ENCODE measurements at places on chromosomes 13 and 19.

- DNase-seq, result no peak
Measured at GRCh38 chr13:98004107-98004506, 50.6 kb downstream of the IPO5 start.

DNA sequence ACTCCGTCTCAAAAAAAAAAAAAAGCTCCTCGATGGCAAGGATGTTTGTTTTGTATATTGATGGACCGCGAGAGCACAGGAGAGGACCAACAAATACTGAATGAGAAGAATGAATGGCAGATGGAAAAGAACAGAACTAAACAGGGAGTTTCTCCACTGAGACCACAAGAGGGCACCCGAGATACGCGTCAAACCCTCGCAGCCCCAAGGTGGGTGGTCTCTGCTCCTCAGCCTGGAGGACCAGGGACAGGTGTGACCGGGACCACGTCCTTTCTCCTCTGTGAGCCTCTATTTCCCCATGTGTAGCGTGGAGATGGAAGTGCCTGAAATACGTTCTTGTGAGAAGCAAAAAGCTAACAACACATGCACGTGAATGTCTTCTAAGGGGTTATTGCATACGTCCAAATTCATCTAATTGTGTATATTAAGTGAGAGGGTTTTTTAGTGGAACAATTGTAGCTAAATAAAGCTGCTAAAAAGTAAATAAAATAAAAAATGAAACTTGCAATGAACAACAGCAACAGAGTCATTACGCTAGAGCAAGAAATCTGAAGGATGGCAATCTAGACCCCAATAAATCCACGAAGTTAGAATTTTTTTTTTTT lies 8.3 kb upstream of the CDC42EP5 start:
- no peak for DNase-seq

GRCh38 chr19:13956365-13956744 lies 4.0 kb downstream of the DCAF15 start:
- DNase-seq, result no peak

DNA sequence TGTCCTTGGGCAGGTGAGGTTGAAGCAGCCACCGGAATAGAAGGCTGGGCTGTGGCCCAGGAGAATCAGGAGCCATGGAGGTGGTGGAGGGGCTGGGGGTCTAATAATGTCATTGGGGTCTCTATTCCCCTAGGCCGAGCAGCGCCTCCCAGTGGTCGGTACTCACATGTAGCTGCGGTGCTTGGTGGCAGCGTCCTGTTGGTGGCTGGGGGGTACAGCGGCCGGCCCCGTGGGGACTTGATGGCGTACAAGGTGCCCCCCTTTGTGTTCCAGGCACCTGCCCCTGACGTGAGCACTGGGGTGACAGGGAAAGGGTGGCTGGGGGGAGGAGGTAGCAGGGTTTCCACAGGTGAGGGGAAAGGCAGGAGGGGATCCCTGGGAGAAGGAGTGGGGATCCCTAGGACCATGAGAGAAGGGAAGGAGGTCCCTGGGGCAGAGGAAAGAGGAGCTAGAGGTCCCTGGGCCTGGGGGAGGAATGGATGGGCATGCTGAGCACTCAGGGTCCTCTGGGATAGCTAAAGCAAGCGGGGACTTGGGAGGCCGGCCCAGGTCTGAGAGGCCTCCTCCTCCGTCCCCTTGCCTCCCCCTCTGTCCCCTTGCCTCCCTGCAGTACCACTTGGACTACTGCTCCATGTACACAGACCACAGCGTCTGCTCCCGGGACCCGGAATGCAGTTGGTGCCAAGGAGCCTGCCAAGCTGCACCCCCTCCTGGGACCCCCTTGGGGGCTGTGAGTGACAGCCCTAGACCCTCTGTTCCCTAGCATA lies 18.1 kb downstream of the MEGF8 start:
- DNase-seq, result no peak

DNA sequence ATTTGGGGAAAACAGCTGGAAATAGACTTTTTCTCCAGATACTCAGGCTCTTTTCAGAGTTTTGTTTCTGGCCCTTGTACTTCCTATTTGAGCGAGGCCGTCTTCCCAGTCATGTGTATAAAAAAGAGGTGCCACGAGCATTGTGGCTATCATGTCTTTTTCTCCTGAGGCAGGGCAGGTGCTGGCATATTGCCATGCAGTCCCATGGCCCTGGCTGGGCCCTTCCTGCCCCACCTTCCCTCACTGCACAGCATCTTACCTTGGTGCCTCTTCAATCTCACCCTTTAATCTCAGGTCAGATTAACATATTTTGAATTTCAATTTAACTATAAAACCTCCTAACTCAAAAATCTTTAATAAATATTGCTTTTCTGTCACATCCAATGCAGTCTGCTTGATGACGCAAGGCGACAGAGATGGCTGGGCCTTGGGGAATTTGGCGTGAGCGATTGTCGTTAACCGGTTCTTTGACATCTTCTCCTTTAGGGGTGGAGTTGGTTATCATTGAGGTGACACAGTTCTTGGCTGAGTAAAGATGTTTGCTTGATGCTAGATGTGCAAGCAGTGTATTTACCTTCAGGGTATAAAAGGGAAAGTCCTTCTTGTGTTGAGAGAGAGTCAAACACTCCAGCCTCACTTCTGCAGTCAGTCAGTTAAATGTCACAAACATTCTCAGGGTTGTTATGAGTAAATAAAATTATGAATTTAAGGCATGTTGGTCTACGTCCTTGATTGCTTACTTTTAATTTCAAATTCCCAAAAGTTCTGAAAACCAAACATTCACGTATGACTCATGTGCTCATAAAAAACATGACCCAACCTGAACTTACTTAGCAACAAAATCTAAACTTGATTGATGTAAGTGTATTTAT lies 289.9 kb downstream of the MYO16 start:
- no peak for DNase-seq

GRCh38 chr13:60397704-60398378 lies 821 bp downstream of the TDRD3 start:
- DNase-seq, result no peak

DNA sequence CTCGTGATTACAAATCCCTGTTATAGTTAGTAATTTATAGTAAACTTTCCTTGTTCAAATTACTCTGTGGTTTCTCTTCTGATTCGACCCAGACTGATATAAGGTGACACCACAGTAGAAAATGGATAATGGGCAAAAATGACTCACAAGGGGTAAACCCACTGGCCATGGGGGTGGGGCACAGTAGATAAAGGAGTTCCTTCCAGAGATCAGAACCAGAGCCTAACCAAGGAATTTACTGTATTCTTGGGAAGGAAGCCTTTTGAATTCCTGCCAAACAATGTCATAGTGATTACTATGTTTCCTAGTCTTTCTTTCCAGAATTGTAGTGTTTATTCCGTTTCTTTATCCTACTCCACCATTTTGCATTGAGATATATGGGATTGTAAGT lies 21.9 kb downstream of the MIR17HG start:
- DNase-seq, result no peak

- DNase-seq, result no peak
Measured at GRCh38 chr13:38819053-38819452, 132.2 kb downstream of the FREM2 start.

GRCh38 chr19:5948752-5949564 lies 29.0 kb downstream of the RANBP3 start:
- DNase-seq, result no peak

DNA sequence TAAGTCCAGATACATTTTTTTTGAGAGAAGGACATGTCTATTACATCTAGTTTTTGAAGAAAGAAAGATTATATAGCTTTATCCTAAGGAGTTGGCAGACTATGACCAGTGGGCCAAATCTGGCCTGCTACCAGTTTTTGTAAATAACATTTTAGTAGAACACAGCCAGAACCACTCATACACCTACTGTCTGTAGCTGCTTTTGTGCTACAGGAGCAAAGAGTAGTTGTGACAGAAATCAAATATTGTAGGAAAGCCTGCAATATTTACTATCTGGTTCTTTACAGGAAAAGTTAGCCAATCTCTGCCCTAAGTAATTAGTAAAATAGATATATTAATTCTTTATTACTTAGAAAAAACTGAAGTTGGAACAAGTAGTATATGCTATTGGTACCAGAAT lies 17.2 kb downstream of the TDRD3 start:
- DNase-seq, result no peak

- DNase-seq, result no peak
Measured at GRCh38 chr19:12871681-12872080, 9.6 kb downstream of the DNASE2 start.

- no peak for DNase-seq
Measured at GRCh38 chr19:16400911-16401591, 70.7 kb downstream of the EPS15L1 start.

GRCh38 chr13:98213354-98213753 lies 36.3 kb upstream of the RNF113B start:
- DNase-seq, result no peak

GRCh38 chr13:52760077-52760476 lies 20.5 kb upstream of the CNMD start:
- no peak for DNase-seq

DNA sequence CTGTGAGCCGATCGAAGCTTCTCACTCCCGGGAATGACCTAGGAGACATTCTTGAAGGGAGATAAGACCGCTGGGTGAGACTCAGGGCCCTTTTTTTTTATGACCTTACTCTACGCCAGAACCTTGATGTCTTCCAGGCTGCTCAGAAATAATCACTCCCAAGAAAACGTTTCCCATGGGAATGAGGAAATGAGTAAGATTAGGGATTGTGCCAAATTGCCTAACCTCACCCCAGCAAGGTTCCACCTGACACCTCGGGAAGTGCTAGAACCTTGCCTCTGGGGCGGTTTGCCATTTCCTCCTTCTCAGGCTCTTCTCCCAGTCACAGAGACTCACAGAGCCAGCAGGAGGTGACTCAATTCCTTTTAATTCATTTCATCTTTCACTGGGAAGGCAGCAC lies 2.3 kb downstream of the SLC46A3 start:
- DNase-seq, result no peak

GRCh38 chr19:5037936-5038335 lies 69.0 kb downstream of the KDM4B start:
- no peak for DNase-seq

DNA sequence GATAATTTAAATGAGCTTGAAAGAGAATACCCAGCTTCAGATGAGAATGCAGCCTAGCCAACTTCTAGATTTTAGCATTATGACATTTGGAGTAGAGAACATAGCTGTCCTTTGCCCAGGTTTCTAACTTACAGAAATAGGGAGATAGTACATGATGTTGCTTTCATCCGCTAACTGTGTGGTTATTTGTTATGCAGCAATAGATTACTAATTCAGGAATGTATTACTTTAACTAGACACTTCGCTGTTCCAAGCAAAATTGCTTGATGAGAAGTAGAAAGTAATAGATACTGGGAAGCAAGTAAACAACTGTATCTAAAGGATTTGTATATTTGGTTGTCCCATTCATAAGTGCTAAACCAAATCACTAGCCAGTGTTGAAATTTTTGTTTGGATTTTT lies 790.9 kb upstream of the PRR20A start:
- no peak for DNase-seq

- DNase-seq, result no peak
Measured at GRCh38 chr13:85543144-85543543, 256.1 kb downstream of the SLITRK6 start.

DNA sequence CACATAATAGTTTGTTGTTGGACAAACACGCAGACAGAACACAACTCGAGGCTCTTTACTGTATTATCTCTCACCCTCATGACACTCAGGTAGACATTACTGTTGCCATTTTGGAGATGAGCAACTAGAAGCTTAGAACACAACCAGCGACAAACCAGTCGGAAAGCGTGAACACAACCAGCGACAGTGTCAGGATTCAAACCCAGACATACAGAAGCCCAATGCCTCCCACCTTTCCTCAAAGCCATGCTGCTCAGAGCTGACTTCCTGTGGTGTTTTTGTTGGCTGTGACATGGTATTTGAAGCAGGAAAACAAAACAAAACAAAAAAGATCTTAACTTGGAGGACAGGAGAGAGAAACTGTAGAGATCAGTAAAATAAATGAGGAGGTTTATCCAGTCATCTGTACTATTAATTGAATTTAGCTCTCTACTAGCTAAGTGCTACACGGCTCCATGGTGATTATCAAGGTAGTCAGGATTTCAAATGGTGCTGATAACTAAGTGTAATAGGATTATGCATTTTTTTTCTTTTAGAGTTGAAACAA lies 92.1 kb downstream of the STARD13 start:
- DNase-seq, result no peak

GRCh38 chr13:51999510-51999911 lies 11.7 kb downstream of the ATP7B start:
- no peak for DNase-seq

DNA sequence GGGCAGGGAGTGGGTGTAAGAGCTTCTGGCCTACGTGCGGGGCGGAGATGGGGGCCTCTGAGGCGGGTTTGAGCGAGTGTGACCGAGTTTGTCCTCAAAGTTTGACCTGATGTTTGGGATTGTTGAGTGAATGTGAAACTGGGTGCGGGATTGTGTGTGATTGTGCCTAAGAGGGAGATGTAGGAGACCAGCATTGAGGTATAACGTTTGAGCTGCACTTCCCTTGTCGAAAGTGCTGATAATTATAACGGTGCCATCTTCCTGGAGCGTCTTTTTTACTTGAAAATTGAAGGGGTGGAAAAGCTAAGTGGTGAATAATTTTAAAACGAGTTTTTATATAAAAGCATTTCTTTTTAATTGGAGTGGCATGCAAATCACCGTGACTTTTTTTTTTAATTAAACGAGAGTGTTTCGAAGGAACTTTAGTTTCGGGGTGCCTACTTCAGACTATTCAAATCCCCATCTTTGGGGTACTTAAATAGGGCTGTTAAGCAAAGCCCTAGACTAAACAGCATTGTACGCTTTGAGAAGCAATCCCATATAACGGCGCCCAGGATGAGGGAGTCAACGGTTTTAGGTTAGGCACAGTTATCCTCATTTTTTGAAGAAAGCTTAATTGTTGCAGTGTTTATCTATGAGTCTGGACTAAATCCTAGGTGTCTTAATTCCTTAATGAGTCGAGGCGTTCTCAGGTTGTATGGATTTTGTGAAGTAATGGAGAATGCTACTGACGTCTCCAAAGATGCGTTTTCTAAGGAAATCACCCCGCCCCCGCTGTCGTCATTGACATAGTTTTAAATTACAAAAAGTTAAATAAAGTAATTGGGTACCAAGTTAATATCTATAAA lies 594 bp downstream of the ZNF146 start:
- no peak for DNase-seq

GRCh38 chr19:55640043-55640576 lies 692 bp upstream of the ZNF580 start:
- no peak for DNase-seq

DNA sequence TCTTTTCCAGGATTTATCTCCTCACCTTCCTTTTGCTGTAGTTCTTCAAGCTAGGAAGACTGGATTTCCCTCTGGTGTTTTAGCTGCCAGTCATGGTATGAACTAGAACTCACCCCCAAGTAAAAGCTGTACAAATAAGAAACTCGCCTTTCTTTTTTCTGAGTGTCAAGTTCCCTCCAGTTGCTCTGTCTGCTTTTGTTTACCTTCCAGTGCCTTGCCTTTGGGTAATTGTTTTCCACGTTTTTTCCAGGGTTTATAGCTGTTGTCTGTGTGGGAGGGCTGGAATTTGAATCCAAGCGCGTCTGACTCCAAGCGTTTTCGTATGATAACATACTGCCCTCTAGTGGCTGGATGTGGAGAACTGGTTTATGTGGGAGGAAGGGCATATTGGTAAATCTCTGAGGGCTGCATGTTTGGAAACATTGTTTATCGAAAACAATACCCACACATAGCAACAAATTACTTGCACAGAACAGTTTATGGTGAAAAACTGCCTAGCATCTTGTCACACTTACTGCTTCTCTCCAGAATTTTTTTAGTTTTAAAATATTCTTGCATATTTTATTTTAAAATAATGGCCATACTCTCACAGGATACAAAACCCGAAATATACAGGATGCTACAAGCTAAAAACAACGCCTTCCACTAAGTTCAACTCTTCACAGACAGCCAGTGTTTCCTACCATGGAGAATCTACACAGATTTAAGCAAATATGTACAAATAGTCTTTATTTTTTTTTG lies 19.2 kb downstream of the RCN3 start:
- DNase-seq, result no peak

GRCh38 chr19:39539165-39539517 lies 820 bp downstream of the EID2 start:
- DNase-seq, result no peak
